ENCODE measurements at places on chromosomes 16 and 17.

DNA sequence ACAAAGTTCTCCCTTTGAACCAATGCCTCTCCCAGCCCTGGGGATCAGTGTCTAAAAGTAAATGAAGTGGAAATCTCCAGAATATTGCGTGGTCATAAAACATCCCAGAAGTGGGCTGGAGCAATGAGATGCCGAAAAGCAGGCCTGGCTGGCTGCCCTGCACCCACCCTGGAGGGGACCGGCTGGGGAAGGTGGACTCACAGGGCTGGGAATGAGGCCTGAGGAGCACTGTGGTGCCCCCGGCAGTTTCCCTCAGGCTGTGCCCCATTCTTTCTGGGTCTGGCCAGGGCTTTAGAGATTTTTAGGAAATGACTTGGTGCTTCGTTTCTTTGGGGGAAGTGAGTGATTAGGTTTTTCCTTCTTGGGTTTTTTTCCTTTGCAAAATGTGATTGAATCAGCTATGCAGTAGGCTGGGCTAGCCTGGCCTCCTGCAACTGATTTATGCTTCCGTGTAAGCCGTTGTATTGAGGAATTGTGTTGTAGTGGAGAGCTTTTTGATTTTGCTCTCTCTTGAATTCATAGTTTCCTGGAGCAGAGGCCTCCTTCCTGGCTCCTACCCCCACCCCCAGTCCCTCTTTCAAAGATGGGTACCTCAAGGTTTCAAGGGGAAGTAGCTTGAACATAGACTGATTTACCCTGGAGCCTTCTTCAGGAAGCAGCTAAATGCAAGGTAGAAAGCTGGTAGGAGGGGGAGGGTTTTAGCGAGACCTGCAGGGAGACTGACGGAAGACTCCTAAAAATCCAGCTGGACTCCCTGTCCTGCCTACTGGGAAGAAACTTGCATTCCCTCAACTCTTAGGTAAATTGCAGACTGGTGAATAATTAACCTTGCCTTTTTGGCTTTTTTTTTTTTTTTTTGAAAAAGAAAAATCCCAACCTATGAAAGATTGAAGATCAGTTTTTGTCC, 170.2 kb downstream of the RAB11FIP4 start:
- DNase-seq = no peak

GRCh38 chr17:2266045-2266864, 37.3 kb downstream of the SMG6 start:
- peak; percentile 88 for DNase-seq

GRCh38 chr16:23959752-23960072, 123.9 kb downstream of the PRKCB start:
- no peak for DNase-seq

- no peak for DNase-seq
These were observed 27.8 kb downstream of the AXIN1 start for GRCh38 chr16:324451-325334.

- no peak for DNase-seq
These were observed 12.4 kb downstream of the IRF8 start for GRCh38 chr16:85911251-85911930.

DNA sequence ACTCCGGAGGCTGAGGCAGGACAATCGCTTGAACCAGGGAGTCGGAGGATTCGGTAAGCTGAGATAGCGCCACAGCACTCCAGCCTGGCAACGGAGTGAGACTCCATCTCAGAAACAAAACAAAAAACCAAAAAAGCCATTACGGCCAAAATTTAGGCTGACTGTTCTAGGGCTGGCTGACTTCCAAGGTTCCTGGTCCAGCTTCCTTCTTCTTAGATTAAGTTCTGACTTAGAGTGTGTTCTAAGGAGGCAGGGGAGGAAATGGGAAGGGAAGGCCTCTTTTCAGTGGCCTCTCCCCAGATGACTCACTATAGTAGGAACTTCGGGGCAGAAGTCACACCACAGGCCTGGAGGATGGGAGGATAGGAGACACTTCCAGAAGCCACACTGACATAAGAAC, 27.7 kb upstream of the CLEC18B start:
- no peak for DNase-seq

DNA sequence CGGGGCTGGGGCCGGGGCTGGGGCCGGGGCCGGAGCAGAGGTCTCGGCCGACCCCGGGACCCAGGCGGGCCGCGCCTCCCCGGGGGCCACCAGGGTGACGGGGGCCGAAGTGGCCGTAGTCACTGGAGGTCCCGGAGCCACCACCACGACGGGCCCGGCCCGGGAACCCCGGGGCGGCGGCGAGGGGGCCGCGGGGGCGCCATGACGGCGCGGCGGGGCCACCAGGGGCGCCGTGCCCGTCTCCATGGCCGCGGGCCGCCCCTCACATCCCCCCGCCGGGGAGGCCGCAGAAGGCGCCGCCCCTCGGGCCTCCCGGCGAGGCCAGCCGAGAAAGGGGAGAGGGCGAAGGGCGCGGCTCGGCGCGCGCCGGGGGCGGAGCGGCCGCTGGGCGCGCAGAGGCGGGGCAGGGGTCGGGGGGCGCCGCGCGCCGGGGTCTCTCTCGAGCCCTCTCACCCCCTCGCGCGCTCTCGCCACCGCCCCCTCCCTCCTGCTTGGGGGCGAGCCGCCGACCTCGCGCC, 297 bp downstream of the TBC1D10B start:
- DNase-seq = no peak

GRCh38 chr16:25523183-25523582, 168.6 kb upstream of the HS3ST4 start:
- no peak for DNase-seq

GRCh38 chr16:10576390-10577304, 3.8 kb downstream of the EMP2 start:
- DNase-seq = no peak

- no peak for DNase-seq
These were observed 19.7 kb upstream of the RMI2 start for GRCh38 chr16:11325404-11326083.

GRCh38 chr17:46089389-46089965, 90.4 kb downstream of the STH start:
- no peak for DNase-seq

DNA sequence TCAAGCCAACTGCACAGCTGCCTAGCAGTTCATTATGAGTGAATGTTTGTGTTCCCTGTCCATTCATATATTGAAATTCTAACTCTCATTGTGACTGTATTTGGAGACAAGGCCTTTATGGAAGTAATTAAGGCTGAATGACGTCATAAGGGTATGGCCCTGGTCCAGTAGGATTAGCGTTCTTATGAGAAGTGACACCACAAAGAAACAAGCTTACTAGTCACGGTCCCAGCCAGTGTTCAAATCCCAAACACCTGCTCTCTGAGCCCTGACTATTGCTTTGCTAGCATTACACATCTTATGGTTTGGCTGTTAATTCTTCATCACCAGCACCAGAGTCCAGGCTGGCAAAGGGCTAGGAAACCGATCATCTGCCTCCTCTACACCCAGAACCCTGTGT, 2.2 kb downstream of the ZNF668 start:
- no peak for DNase-seq

- no peak for DNase-seq
These were observed 42.3 kb upstream of the HNF1B start for GRCh38 chr17:37787055-37787757.

- no peak for DNase-seq
These were observed 21.9 kb downstream of the PRKAR1A start for GRCh38 chr17:68533887-68534694.

- no peak for DNase-seq
These were observed 3.1 kb upstream of the CIAO3 start for GRCh38 chr16:743794-744500.

Data from stimulated activated CD8-positive, alpha-beta memory T cell treated with anti-CD3 and anti-CD28 coated beads, Interleukin-7, amount 100 ng/mL, for 48 hours (primary cell).